Renal cortex interstitium (tissue), 15 donors: ENCODE measurements at places on chromosomes 1 and 21.

DNA sequence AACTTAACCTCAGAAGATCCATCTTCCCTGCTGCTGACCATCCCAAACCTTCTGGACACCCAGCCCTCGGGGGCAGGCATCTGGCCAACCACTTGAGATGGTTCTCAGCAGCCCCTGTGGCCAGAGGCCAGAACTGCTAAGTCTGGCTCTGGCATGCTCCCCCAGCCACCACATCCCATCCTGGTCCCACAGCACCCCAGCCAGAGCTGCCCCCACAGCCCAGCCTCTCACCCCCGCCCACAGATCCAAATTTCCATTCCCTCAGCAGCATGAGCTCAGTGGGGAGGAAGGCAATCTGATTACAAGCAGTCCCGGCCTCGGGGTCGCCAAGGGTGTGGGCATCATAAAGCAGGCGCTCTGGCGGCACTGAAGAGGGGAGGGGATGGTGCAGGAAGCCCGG is 45.6 kb downstream of the GLIS1 start:
- DNase-seq, result no peak

GRCh38 chr1:32744071-32744425 is 41.5 kb upstream of the SYNC start:
- no peak for DNase-seq

GRCh38 chr1:195733826-195734225 is 874.4 kb downstream of the KCNT2 start:
- DNase-seq, result no peak

DNA sequence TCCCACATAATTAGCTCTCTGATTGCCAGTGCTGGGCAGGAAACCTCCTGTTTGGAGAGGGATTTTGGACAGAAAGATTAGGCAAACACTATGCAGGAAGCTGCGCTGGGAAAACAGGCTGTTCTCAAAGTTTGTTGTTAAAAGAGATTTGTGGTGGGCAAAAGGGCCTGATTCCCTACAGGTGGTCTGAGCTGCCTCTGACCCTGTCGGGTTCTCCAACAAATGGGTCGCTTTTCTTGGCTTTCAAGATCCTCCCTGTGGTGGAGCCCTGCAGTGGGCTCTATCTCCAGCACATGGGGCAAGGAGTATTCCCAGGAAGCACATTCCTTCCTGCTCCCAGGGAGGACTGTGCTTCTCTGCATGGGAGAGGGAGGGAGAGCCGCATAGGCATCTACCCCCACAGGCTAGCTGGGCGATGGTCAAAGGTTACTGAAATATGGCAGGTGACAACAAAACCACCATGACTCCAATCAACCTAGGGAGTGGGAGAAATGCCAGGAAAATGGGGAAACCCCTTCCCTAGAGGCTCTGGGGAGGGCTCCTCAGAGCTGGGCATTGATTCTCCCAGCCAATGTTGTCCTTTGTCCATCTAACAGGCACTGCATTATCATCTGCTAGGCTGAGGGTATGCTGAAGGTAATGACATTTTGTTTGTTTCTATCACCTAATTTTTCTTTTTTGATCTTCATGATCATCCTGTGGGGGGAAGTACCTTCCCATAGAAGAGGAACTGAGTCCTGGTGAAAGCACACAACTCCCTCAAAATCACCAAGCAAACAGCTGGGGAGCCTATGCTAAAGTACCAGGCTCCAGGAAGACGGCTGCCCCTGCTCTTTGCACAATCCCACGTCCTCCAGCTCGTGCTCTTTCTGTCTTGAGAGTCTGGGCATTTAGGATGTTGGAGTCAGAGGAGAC is 85.3 kb downstream of the PLXNA2 start:
- DNase-seq, result no peak

- DNase-seq, result no peak
These were observed 124.5 kb upstream of the DPYD start for GRCh38 chr1:98045211-98045766.

DNA sequence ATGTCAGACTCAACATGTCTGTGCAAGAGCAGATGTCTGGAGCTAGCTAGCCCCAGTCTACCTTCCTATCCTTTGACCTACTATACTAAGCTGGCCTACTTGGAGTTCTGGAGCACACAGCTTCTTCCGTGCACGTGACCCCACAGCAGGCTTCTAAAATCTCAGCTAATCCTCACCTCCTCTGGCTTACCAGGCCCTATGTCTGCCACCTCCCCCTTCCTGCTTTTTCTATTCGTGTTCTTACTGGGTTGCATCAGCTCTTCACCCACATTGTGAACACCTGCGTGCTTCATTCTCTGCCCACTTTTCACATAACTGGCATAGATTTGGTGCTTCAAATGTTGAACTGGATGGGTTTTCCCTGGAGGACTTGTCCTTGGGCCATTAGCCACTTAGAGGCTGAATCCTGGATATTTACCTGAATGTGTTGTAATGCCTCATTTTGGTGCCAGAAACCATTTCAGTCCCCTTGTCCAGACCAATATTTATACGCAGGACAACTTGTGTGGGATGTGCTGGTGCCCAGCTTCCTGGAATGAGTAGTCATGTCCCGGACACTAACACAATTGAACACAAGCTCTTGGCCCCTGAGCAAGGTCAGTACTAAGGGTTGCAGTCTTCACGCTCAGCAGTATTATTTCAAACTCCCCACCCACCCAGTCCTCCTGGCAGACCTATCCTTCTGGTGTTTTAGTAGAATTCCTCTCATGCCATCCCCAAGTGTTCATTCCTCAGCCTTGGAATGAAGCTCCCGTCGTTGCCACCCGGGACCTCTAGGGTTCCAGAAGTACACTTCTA is 24.0 kb downstream of the TENT5C start:
- DNase-seq, result no peak
